ENCODE measurements at places on chromosomes 7 and 10. TPM values are rescaled to one million over a fixed set of nuclear protein-coding genes. Genes with fewer than 3 reads are reported as not detected.

The PHYH gene
- polyA plus RNA-seq: 7.1 TPM

DNA sequence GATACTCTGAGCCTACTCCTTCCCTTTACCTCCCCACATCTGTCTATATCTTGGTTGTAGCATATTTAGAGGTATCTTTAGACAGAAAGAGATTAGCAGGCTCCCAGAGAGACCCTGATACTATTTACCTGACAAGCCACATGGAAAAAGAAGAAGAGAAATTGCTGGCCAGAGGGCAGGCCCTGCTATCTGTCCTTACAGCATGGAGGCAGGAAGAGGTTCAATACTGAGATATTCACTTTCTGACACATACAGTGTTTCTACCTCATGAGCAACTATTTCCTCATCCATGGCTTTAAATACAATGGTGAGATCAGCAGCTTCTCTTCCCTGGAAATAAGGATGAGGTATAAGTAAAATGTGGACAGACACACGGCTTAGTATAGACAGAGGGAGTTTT is 33.9 kb upstream of the TSPAN13 start:
- DNase-seq: no peak

DNA sequence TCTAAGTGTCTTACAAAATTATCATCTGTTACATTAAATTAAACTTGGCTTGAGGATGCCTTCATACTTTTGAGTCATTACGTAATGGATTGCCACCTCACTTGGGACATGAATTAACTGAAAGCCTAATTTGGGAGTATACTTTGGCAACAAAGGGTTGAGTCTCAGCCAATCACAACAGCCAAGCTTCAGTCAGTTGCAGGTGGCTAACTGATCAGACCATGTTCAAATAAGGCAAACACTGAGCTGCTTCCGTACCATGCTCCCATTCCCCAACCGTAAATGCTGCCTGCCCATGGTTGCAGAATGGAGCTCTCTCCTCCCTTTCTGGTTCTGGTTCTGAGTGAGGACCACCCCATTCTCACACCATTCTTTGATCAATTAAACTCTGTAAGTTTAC is 92.9 kb upstream of the STK17A start:
- DNase-seq: no peak

- no peak for DNase-seq
Observed at GRCh38 chr10:63467841-63468240, 2.1 kb upstream of the JMJD1C start.

DNA sequence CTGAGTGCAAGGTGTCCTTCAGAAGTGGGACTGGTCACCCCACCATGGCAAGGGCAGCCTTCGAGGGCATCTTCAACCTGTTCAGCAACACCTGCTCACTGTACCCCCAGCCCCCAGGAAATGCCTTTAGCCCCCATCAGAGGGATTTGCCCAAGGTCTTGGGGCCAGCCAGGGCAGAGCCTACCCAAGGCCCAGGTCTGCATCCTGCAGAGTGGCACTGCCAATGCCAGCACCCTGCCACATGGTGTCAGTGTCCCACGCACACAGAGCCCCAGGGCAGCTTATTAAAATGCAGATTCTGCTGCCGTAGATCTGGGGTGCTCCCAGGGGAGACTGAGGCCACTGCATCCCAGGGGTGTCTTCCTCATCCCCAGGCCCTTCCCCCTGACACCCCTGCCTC is 106.2 kb upstream of the KCTD7 start:
- DNase-seq: no peak

The NKX1-2 gene
- polyA plus RNA-seq: not detected

The WASHC2A gene
- polyA plus RNA-seq: 38.1 TPM

The OR2A14 gene
- not detected for polyA plus RNA-seq

- no peak for DNase-seq
Observed at GRCh38 chr7:149720372-149721083, 52.9 kb downstream of the ZNF467 start.

The LLCFC1 gene
- polyA plus RNA-seq: not detected

DNA sequence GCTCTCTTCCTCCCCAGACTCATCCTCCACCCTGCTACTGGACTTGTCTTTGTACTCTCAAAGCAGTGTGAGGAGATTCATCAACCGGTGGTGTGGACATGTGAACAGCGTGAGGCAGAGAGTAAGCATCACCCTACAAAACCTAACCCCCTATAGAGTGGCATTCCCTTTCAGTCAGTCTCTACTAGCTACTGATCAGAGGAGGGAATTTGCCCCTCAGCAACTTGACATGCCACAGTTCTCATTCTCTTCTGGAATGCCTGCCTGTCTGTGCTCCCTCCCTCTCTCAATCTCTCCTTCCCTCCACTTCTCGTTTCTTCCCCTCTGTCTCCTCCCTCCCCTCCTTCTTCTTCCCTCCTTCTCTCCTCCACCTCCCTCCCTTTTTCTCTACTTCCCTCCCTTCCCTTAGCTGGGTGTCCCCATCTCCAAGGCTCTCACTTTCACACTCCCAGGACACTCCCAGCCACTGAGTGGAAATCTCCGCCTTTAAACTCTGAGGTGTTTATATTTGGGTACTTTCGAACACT is 24.6 kb downstream of the H2AZ2 start:
- DNase-seq: no peak

DNA sequence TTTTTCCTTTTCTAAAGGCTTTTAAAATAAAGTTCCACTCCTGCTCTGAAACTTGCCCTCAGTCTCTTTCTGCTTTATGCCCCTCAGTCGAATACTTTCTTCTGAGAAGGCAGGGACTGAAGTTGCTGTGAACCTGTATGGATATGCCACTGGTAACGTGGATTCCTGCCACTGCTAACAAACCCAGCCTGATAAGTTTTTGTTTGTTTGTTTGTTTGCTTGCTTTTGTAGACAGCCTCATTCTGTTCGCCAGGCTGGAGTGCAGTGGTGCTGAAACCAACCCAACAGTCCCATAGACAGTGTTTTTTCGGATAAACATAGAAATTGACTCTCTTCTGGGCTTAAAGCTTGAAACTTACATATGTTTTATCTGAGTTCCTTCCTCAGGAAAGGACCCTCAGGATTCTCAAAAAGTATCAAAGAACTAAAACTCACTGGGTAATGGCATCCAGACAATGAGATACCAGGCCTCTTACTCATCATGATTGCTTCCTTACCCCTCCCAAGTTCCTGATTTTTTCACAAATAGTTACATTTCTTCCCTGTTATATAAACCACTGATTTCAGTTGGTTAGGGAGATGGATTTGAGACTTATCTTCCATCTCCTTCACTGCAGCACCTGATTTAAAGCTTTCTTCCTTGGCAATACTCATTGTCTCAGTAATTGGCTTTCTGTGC is 273.6 kb downstream of the SDHAF3 start:
- DNase-seq: no peak

DNA sequence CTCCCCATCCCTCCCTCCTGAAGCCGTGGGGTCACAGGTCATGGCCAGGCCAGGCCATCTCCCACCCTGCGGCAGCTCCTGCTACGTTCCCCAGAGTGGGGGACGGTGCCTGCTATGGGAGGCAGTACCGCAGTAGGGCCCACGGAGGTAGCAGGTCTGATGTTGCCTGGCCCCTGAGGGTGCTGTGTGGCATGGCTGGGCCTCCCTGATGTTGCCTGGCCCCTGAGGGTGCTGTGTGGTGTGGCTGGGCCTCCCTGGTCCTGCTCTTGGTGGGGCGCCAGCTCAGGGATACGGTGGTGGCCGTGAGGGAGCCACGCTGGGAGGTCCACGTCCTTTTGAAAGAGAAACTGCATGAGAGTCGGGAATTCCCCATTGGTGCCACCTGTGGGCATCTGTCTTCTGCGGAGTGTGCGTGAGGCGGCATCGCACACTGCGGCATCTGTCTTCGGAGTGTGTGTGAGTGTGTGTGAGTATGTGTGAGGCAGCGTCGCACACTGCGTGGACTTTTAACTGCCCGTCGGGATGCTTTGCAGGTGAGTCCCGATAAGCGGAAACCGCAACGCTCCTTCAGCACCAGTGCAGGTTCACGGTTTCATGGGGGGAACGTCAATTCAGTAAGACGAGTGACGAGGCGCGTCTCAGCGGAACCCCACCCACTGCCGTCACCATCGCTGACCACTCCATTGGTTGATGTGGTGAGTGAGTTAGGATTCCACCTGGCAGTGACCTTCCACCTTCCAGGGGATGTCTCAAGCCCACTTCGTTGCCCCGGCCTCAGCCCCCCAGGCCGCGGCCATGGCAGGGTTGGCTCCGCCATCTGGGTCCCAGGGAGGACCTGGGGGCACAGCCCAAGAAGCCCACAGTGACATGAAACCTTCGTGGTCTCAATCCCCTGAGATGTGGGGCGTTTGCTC is 51.2 kb upstream of the CFAP46 start:
- DNase-seq: no peak

The SDK1 gene
- polyA plus RNA-seq: 0.01 TPM

GRCh38 chr10:104657457-104657856 is 16.4 kb downstream of the SORCS3 start:
- DNase-seq: no peak

All from BJ (cell line).